ENCODE measurements at places on chromosomes 7 and 10.

- DNase-seq = no peak
These were observed 120.3 kb downstream of the BUB3 start for GRCh38 chr10:123274306-123275135.

DNA sequence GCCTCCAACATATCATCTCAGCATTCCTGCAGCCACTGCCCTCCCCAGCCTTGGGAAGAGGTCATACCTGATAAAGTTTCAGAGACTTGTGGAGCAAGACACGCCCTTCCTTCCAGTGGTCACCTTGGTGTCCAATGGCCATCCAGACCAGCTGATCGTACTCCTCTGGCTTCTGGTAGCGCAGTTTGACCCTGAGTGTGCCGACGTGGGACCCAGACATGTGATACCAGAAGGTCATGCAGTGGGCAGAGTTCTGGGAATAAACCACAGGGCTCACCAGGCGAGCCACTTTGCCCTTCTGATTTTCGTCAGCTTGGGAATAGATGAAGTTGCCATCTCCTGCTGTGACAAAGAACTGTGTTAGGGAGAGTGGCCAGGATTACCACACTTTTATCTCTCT lies 148.3 kb downstream of the NRP1 start:
- no peak for DNase-seq

DNA sequence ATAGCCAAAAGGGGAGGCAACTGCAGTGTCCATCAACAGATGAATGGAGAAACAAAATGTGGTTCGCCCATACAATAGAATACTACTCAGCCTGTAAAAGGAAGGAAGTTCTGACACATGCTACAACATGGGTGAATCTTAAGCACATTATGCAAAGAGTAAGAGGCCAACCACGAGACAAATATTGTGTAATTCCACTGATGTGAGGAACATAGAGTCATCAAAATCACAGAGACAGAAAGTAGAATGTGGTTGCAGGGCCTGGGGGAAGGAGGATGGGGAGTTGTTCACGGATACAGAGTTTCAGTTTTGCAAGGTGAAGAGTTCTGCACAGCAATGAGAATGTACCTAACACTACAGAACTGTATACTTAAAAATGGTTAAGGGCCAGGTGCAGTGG lies 13.7 kb upstream of the C10orf71 start:
- DNase-seq = no peak

GRCh38 chr10:97573021-97573420 lies 442 bp downstream of the ANKRD2 start:
- DNase-seq = no peak

DNA sequence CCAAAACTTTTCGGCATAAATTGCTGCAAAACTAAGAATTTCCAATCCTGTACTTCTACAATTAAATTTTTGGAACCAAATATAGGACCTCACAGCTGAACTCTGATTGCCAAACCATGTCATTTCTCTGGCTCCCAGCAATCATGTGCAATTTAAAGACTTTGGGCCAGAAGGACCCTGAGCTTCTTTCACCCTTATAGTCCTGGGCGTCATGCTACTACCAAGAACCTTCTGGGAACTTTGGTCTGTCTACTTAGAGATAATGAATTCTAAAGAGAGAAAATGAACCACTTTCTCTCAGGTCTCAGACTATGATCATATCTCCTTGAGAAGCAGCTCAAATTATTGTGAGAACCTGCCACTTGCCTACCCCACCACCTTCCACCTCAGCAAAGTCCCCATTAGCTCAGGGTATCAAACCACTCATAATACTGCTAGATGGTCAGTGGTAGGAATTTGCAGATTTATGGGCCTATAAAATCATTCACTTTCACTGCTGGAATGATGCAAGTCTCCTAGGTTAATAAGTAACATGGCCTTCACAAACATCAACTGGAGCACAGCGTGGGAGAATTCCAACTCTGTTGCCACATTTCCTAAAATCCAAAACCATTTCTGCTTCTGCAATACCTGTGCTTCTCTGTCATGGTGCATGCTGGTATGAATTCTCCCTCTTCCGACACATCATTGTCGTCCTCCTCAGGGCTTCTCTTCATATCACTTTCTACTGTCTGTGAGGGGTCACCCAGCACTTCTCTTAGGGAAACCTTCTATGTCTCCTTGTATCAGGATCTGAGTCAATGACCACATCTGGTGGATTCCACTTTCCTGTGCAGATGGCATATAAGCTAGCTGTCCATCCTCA lies 6.6 kb upstream of the WDR91 start:
- DNase-seq = no peak
